ENCODE measurements at places on chromosomes 1 and 21.

GRCh38 chr21:38170283-38170682 lies 86.5 kb upstream of the KCNJ15 start:
- no peak for DNase-seq

- DNase-seq: no peak
Measured at GRCh38 chr1:73868810-73869336, 329.1 kb downstream of the LRRIQ3 start.

- DNase-seq: no peak
Measured at GRCh38 chr1:180524915-180525714, 22.7 kb upstream of the ACBD6 start.

GRCh38 chr1:71224741-71225377 lies 144.0 kb upstream of the ZRANB2 start:
- DNase-seq: no peak

- no peak for DNase-seq
Measured at GRCh38 chr21:26116456-26117011, 54.0 kb downstream of the APP start.

DNA sequence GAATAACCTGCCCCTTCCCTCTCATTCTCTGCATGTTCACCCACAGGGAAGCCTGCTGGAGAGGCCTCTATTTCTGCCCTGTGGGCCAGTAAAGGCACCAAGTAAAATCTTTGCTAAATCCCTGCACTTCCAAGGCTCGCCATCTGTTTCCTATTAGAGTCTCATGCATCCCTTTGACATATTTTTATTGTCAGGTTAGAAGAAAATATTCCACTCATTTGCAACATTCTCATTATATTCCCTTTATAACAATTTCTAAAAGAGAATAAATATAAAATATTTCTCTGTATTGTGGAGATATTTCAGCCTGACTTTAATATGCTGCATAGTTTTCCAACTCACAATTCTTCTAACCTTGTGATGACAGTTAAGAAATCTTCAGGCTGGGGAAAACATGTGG lies 340.4 kb upstream of the VAMP3 start:
- DNase-seq: no peak

- DNase-seq: no peak
Measured at GRCh38 chr1:198610362-198610761, 28.5 kb upstream of the PTPRC start.

- no peak for DNase-seq
Measured at GRCh38 chr1:180299479-180300221, 69.6 kb downstream of the LHX4 start.

DNA sequence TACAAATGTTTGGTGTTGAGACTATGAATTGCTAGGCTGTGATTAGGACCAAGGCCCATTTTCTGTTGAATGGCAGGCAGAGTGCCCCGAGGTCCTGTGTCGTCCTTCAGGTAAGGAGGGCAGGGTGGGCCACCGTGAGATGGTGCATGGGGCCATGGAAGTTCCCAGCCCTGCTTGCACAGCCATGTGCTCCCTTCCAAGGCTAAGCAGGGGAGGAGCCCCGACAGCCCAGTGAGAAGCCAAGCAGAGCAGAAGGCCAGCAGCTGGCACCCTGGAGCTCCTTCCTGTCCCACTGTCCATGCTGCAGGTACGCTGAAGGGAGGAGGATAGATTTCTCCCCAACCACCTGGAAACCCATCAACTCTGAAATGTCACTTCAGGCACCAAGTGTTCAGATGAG lies 8.2 kb upstream of the NUAK2 start:
- DNase-seq: no peak

- DNase-seq: peak; percentile 58
Measured at GRCh38 chr1:109509176-109510134, at the start of gene AMIGO1. Gene AMIGO1, minus strand, starts transcription at chr1:109509727. Its CDS starts 815 bp downstream, at chr1:109508912.

DNA sequence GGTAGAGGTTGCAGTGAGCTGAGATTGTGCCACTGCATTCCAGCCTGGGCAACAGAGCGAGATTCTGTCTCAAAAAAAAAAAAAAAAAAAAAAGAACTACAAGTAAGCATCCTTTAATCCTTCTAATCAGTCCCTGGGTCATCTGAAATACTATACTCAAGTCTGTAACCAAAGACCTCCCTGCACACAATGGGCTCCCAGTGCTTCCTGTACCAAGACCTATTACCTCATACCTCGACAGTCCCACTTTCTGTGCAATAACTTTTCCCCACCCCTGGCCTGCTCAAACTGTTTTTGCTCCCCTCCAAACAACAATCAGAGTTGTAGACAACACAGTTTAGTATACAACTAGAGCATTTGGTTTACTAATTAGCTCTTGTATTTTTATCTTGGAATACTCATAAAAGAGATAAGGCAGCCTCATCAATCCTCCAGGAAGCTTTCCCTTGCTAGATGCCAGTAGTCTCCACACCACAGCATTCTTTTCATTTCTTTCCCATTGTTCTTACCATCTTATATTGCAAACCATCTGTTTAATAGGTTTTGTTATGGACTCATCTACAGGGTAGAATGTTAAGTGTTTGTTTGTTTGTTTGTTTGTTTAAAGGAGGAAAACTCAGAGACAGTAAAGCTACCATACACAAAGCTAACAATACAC lies 19.2 kb upstream of the RLF start:
- DNase-seq: no peak

DNA sequence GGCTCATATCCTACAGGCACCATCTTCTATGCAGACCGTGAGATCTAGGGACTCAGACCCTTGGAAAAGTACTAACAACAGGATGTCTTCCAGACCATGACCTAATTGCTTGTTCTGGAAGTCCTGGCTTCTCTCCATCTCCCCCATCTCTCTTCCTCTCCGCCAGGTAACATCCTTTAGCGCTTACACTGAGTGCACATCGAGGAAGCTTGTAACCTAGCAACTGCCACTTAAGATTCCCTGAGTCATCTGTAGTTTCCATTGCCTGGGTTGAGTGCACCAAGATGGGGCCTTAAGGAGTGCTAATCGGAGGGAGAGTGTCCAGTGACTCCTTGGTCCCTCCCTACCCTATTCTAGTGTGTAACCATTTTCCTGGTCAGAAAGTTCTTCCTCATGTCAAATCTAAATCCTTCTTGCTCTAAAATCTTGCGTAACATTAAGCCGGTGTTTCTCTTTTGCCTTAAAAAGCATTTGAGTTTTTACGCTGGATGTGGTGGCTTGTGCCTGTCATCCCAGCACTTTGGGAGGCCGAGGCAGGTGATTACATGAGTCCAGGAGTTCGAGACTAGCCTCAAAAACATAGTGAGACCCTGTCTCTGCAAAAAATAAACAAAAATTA lies 9.7 kb downstream of the KLHDC8A start:
- DNase-seq: no peak

- no peak for DNase-seq
Measured at GRCh38 chr1:196377811-196378210, 230.4 kb downstream of the KCNT2 start.

DNA sequence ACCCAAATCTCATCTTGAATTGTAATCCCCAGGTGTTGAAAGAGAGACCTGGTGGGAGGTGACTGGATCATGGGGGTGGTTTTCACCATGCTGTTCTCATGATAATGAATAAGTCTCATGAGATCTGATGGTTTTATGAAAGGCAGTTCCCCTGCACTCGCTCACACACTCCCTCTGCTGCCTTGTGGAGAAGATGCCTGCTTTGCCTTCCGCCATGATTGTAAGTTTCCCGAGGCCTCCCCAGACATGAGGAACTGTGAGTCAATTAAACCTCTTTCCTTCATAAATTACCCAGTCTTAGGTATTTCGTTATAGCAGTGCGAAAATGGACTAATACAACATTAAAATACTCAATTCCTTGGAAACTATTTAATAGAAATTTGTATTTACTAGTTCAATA lies 99.2 kb downstream of the PROX1 start:
- DNase-seq: no peak

DNA sequence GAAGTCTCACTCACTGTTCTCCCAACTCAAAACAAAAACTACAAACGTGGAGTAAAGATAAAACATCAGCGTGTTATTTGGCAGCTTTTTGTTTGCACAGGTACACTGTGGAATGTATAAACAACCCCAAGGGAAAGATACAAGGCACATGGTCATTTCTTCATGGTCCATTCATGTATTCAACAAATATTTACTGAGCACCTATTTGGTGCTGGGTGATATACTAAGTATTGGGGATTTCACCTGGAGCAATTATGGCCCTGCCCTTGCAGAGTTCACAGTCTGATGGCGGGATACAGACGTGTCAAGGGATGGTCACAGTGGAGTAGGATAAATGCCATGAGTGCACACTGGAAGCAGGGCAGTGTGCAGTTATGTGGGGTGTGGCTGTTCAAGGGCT lies 136.1 kb downstream of the SPATA46 start:
- DNase-seq: no peak

DNA sequence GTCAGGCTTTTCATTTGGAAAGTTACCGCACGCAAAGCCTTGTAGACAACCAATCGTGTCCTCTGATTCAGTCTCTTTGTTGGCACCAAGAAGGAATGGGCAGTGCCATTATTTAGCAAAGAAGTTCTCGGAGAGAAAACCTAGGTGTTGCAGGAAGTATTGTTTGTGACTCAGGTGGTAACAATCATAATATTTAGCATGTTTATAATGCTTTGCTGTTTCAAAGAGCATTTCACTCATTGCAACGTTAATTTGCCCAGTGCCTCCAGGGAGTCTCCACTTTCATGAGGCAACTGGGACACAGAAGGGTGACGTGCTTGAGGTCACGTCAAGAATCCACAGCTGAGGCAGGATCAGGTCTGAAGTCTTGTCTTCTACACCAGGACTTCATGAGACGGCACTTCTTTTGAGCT lies 31.4 kb downstream of the STPG1 start:
- DNase-seq: no peak

- no peak for DNase-seq
Measured at GRCh38 chr1:248710305-248710900, 7.8 kb upstream of the OR14I1 start.

- DNase-seq: no peak
Measured at GRCh38 chr1:204361781-204362180, 2.1 kb upstream of the PLEKHA6 start.

- no peak for DNase-seq
Measured at GRCh38 chr21:45893740-45894449, 87.7 kb upstream of the COL6A1 start.
